ENCODE measurements at places on chromosomes 12 and 14.

- DNase-seq: no peak
These were observed 111.9 kb downstream of the ERC1 start for GRCh38 chr12:1102791-1103450.

GRCh38 chr12:57993030-57993429 lies 51.7 kb downstream of the ATP23 start:
- DNase-seq: no peak

DNA sequence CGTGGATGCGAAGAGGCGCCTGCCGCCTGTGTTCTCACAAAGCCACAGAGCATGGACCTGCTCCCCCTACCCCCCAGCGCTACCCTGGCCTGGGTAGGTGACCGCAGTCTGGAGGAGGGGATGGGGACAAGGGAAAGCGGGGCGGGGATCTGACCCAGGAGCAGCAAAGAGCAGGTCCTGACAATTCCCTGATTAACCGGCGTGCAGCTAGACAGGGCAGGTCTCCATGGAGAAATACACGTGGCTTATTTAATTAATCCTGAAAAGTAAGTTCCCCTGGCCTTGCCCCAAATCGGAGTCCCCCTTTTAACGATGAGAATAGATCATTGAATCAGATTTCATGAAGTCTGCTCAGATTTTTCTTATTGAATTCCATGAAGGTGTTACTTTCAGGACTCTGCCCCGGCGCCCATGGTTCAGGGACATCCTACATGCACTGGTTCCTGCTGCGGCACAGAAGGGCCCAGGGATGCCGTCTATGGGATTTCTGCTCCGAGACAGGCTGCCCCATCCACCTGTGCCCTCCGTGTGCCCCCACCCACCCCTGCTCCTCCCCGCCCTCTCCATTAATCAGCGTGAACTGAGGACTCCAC lies 251.0 kb upstream of the SFSWAP start:
- peak; percentile 28 for DNase-seq

DNA sequence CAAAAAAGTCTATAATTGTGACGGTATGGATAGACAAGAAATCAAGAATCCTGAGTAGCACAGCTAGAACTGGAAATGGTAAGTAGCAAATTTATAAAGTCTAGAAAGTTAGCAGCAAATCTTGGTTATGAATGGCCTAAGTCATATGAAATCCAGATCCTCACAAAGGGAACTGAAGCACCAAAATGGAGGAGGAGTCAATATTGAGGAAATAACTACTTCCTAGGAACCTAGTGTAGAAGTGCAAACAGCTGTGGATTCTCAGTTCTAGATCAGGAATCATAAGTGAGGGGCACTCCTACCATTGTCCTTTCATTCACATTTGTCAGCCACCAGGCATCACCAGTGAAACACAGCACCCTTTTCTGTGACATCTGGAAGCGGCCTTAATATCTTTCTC lies 202.2 kb upstream of the DCN start:
- DNase-seq: no peak

Data from activated CD8-positive, alpha-beta memory T cell treated with anti-CD3 and anti-CD28 coated beads for 24 hours (primary cell).